ENCODE measurements at places on chromosomes 3 and 15. TPM values are rescaled to one million over a fixed set of nuclear protein-coding genes. Genes with fewer than 3 reads are reported as not detected.
A peak's percentile ranks its signal among the peaks of the same experiment; 100 is the strongest.

DNA sequence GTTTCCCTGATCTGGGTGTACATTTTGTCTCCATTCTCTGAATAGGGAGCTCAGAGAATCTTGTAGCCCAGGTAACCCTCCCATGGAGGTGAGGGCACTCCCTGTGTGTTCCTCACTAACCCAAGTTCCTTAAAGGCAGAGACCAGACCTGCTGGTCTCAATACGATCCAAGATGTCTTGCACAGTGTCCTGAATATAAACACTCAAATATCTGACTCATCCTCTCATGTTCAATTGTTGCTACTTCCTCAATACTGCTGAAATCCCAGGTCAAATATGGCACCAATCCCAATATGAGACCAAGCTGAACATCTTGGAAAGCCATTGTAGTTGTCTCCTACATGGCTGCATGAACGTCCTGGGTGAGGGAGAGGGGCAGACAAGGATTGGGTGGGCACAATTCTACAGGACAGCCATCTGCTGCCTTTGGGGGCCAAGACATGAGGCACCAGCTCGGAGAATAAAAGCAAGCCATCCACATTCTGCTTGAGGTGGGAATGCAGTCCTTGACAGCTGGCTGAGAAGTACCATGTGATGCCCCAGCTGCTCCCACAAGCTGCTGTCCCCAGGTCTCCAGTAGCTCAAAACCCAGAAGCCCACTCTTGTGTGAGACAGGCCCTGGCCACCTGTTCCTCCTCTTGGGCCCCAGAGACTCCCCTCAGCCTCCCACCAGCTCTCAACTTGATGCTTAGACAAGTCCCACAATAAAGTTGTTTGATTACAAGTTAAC is 18.2 kb downstream of the TBC1D2B start:
- DNase-seq, result no peak

DNA sequence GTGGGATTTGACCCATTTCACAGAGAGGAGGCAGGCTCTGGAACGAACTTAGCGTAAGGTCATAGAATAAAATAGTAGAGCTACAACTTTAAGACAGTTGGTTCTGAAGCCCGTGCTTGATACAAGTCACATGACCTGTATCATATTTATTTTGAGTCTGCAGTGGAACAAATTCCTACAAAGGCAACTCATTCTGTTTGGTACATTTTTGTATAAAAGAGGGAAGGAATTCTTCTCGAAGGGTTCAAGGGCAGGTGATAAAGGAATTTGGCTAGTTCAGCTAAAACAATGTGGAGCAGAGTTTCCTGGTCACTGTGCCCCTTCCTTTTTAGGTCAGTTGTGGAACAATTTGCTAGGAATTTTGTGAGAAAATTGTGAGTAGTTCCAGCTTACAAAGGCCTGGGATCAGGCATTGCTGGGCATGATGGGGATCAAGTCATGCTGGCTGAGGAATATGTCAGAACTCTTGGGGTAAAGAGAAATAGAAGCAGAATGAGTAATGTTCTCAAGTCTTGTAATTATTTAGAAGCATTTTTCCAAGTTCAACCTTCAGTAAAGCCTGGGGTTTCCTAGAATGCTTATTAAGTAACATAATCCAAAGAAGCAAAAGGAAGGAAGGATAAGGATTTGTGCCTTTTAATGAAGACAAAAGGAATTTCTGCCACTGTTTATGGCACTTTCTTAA is 19.1 kb downstream of the USP3 start:
- DNase-seq, result no peak

GRCh38 chr3:76377074-76377473 is 591.7 kb upstream of the ZNF717 start:
- DNase-seq, result no peak

DNA sequence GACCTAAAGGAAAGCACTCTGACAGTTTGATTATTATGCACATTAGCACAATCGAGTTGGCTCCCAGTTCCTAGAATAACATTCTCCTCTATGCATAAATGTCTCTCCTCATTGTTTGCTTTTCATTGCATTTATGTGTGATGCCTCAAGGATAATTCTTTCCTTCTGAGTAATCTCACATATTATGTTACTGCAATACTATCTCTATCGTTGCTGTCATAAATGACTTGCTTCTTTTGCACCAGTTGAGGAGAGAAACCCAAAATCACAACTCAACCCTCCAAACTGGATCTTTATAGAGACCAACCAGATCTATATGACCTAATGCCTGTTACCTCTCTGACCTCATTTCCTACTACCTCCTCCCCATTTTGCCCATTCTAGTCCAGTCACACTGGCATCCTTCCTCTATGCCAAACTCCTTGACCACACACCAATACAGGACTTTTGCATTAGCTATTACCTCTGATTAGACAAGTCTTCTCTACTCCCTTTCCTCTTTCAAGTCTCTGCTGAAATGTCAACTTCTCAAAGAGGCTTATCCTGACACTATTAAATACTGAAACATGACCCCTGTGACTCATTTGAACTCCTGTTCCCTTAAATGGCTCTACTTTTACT is 1026.0 kb downstream of the TUSC7 start:
- no peak for DNase-seq

DNA sequence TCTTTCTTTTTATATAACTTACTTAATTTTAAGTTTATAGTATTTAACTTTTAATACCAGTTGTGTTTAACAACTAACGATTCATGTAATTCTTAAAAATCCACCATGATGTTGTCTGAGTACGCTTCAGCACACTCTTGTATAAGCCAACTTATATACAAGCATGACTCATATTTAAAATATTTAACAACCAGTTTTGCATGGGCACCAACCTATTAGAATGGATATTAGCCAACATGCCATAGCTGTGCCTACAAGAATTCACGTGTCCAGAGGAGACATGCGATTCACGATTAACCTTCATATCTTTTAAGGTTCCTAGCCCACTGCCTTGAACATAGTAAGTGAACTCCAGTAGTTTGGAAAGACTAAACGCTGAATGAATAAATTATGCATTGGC is 1023.2 kb downstream of the TBL1XR1 start:
- DNase-seq, result no peak

DNA sequence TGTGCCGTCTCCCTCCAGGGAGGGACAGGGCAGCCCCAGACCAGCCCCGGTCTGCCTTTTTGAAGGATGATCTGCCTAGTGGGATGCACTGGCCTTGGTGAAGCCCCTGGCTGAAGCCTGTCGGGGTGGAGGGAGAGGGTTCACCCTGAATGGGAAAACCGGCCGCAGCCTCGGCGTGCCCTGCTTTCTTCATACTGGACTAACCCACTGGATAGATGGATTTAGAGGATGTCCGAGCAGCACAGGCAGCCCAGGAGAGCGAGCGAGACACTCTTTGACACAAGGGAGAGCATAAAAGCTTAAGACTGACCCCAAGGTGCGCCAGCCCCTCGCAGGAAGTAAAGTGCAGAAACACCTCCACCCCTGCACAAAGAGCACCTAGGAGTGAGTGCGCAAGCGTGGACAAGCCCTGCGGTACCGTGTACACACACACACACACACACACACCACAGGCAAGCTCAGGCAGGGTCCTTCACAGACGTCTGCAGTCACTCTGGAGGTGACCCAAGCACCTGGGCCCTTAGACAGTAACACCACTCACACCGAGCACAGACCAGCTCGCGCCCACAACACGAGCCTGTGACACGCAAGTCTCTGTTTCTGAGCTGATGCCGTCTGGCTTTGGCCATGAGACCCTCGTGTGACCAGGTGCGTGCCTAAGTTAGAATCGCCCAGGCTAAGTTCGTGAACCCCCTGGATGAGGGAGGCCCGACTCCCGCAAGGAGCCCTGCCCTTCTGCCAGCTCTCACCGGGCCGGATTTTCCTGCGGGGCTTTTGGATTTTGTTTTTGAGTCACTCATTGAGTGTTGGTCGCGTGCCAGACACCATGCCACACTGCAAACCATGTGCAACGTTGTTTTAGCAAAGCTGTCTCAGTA is 11.3 kb downstream of the SEMA4B start:
- no peak for DNase-seq

- DNase-seq, result no peak
Measured at GRCh38 chr3:112500621-112501020, 1.3 kb upstream of the BTLA start.

DNA sequence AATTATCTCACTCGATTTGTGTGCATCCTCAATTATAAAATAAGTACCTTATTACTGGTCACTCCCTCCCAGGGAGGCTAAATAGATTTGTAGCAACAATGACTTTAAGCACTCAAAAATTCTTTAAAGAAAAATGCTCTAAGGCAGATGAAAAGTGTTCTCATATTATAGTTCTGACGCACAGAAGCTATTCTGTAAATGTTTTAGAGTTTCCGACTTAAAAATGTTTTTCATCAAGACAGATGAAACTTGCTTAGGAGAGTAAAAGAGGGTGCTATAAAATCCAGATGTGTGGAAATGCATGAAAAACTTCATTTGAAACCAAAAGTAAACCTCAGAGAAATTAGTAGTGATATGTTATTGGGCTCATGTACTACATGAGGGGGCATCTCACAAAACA is 398.4 kb upstream of the KCNMB2 start:
- no peak for DNase-seq

DNA sequence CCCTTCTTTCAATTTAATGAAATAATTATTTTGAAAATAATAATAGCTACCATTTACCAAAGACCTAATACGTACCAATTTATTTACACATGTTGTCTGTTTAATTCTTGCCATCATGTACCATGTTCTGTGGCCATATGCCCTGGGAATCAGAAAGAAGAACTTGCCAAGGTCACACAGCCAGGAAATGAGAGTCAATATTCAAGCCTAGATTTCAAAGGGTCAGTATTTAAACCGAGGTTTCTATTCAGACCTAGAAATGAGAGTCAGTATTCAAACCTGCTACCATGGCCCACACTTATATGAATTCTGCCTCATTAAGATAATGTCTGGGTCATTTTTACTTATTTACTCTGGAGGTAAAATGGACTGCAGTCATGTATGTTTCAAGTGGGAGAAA is 103.6 kb upstream of the TBL1XR1 start:
- no peak for DNase-seq

- DNase-seq, result no peak
Measured at GRCh38 chr3:170163956-170164645, 17.4 kb downstream of the PHC3 start.

DNA sequence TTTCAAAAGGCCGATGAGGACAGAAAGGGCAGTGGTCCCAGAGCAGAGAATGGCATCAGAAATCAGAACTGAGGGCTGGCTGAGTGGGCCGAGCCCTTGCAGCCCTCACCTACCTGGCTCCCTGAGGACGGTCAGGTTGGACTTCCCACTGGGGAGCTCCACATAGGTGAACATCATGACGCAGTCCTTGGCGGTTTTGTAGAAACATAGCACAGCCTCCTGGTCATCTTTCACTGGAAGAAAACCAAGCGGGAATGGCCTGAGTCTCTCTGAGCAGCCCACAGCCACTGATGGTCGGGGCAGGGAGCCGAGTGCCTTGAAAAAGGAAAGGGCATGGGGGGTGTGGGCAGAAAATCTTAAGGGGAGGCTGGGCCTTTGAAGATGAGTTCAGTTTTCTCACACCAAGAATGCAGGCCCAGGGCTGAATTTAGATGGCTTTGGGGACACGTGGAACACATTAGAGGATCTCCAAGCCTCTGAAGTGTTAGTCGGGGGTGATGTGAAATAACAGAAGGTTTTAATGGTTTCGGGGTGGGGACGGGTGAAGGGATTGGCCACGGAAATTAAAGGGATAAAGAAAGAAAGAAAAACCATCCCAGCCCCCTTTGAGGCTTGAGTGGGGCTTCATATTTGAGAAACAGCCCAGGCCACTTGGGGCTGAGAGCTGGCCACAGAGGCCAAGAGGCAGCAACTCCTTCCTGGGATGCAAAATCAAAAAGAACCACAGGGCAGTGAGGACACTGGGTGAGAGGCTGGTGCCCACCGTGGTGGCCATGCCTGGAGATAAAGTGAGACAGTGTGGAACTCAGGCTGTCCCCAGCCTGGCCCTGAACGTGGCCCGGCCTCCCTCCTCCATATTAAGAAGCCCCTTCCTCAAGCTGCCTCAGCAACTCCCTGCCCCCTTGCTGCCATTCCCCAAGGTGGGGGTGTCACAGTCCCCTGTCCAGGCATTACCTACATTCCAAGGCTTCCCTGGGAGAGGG is 36.2 kb downstream of the UMPS start:
- DNase-seq, result no peak

- no peak for DNase-seq
Measured at GRCh38 chr15:72236381-72237003, 5.5 kb upstream of the PKM start.

DNA sequence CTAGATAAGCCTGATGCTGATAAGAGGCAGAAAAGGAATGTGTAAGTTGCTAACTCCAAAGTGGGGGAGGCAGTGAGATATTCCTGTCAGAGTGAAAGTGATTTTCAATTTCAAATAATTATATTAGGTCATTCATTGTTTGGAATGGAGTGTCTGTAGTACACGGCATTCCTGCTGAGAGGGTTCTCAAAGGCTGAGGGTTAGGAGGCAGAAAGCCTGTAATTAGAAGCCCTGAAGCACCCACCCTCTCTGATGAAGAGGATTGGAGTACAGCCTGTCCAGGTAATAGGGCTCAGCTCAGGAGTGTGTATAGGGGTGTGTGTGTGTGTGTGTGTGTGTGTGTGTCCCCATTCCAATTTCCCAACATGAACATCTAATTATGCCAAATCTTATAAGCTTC is 486.8 kb downstream of the MAGI1 start:
- DNase-seq, result no peak

GRCh38 chr3:136194409-136195257 is 1.5 kb downstream of the MSL2 start:
- DNase-seq, result peak; percentile 15

- DNase-seq, result no peak
Measured at GRCh38 chr3:10932596-10932995, 60.0 kb upstream of the SLC6A1 start.

- DNase-seq, result no peak
Measured at GRCh38 chr3:171847133-171847532, 4.0 kb downstream of the TMEM212 start.

GRCh38 chr3:194824100-194824499 is 138.4 kb downstream of the FAM43A start:
- no peak for DNase-seq

The TRMT10C gene
- polyA plus RNA-seq, result 24.1 TPM

The SERPINI1 gene
- 11.2 TPM for polyA plus RNA-seq

The ANKUB1 gene
- not detected for polyA plus RNA-seq

The SNTN gene
- not detected for polyA plus RNA-seq
